Fibroblast of the aortic adventitia (primary cell): ENCODE measurements at places on chromosomes 2 and 18. TPM values are rescaled to one million over a fixed set of nuclear protein-coding genes. Genes with fewer than 3 reads are reported as not detected.

Gene ITPRIPL1
- total RNA-seq, result 2.5 and 3.4 TPM in 2 replicates

DNA sequence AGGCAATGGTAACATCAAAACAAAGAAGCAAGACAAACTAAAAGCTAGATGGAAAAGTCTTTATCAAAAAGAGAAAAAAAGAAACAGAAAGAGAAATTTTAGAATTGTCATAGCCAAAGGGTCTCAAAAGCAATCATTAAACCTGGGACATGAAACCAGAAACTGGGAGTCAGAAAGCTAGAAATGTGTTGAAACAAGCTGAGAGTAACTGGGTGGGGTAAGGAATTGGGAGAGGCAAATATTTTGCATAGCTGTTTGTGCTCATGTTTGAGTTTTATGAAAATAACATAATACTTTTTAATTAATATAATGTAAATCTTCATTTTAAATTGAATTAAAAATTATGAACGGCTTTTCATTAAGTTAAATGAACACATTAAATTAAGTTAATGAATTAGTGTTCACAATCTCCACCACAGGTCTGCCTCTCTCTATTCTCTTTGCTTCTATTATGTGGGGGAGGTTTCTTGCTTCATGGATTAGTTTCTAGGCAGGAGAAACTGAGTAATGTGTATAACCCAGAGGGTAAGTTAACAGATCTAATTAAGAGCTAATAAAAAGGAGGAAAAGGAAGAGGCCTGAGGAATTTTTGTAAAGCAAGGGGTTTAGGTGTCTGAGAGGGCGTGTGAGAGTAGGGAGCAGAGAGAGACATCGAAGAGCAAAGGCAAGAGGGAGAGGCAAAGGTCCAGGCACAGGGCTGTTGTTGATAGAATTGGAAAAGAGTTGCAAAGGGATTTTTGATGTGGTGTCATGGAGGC lies 20.0 kb upstream of the SERPINB2 start:
- no peak for DNase-seq

Gene KRTCAP3
- not detected in 2 replicates for total RNA-seq

DNA sequence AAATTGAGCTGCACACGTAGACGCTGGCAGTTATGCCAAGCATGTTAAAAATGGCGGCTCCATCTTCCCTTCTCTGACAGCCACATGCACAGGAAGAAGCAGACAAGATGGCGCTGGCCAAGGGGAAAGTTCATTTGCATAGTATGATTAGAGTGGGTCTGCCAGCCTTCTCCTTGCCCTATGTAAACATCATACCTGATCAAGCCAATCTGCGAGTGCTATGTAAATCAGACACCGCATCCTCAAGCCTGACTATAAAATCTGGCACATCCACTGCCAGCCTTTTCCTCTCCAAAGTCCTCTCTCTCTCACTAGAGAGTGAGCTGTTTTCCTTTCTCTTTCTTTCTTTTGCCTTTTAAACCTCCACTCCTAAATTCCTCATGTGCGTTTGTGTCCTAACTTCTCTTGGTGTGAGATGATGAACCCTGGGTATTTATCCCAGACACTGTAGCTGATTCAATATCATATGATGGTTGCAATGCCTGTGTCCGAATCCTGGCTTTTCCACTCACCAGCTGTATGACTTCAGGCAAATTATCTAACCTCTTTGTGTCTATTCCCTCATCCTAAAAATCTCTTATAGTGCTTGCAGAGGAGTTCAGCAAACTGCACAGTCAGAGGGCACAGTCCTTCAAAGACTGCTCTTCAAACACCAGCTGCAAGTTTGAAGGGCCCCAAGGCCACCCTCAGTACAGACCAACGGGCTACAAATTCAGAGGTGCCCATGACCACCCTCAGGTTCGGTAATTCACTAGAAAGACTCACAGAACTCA lies 39.3 kb upstream of the ITSN2 start:
- peak; percentile 11 for DNase-seq

DNA sequence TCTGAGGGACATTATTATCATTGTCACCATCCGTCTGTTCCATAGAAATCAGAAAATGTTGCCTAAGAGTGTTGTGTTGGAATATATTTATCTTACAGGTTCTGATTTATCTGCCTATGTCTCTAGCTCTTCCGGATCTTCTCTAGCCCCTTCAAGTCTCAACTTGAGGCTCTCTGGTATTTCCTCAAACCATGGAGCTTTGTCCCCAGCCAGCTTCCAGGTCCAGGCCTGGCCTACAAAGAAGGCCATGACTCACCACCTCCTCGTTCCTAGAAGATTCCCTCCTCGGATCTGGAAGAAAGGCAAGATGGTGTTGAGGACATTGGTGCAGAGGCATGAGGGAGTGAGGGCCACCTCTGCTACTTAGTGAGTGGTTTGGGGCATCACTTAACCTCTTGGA lies 122.1 kb upstream of the TRIB2 start:
- no peak for DNase-seq

GRCh38 chr2:73700661-73701447 lies 36.3 kb downstream of the TPRKB start:
- no peak for DNase-seq

- peak; percentile 93 for DNase-seq
Measured at GRCh38 chr2:41963661-41964525, 83.9 kb upstream of the PKDCC start.

- no peak for DNase-seq
Measured at GRCh38 chr18:52422985-52423601, 83.1 kb downstream of the DCC start.

- peak; percentile 27 for DNase-seq
Measured at GRCh38 chr2:187404431-187405110, 43.5 kb downstream of the CALCRL start.

DNA sequence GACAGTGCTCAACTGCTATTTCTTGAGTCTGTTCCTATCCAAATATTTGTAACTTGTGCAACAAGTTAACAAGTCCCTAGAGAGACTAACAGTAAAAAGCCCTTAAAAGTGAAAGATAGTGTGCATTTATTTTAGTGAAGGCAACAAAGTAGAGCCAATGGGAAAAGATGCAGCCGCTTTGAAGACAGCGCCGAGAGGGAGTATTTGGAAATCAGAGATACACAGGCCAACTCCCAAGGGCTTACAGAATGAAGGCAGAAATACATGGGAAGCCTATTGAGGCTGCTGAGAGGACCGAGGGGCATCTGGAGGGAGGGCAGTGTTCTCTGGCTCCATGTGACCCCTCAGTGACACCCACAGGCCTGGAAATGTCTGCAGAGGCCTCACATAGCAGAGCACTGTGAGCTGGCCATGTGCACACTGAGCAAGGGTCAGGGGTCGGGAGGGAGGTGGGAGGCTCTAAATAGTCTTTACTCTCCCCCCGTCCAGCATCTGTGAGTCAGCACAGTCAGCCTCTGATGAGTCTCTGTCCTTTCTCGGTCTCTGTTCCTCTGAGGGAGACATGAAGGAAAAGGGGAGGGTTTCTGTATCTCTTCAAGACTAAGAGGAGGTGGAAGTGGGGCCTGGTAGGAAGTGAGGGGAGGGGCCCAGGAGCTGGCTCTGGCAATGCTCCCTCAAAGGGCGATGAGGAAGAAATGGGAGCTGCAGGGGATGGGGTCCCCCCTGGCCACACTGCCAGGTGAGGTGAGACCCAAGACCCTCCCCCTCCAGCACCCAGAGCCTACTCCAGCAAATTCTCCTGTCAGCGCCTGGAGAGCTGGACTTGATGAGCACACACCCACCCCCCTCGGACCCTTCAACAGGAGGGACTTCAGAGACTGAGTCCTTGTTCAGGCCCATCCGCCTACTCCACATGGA lies 133.6 kb downstream of the SP3 start:
- peak; percentile 83 for DNase-seq

- no peak for DNase-seq
Measured at GRCh38 chr2:185664384-185664783, 74.2 kb upstream of the FSIP2 start.

DNA sequence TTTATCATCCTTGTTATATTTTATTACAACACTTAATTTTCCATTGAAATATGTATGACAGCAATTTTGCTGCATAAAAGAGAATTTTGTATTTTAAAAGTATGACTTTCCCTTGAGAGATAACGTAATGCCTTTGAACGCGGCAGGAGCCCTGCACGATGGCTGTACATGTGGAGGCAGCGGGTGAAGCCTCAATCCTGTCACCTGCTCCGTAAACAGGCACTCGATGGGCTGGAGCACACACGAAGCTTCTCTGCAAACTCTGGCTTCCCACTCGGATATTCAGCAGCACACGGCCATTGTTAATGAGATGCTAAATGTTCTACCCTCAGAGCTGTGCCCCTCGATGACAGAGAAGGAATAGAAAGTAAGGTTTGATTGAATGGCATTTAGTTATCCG lies 184.4 kb downstream of the RTP5 start:
- no peak for DNase-seq

Gene TFCP2L1
- total RNA-seq, result under 0.01 TPM in 1 of 2 replicates, not detected in the other

Gene SULT1C4
- total RNA-seq, result 0.33 TPM in 1 of 2 replicates, not detected in the other

DNA sequence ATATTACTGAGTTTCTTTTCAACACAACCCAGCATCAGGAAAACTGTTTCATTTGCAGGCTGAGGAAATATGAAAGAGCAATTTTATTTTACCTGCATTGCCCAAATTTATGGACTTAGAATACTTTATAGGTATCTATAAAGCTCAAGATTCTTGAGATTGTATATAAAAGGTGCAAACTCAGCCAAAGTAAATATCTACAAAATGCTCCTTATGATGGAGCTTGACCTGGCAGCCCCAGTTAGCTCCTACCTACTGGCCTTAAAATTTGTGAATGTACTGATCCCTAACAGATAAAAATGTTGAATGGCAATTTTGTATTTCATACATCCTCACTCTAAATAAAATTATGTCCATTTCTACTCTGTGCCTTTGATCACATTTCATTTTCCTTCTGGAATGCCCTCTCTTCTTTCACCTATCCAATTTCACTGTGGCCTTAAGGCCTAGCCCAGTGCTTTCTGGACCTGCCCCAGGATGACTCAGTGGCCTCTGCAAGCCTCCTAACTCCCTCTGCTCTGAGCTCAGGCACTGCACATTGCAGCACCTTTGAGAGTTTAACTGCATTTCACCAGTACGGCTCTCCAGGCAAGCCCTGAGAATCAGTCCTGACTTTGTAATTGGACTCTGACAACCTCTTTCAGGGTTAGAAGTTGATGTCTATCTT lies 125.9 kb downstream of the ANTXR1 start:
- peak; percentile 87 for DNase-seq

- DNase-seq, result no peak
Measured at GRCh38 chr18:8767340-8767739, 62.0 kb downstream of the MTCL1 start.
